Central memory CD4-positive, alpha-beta T cell (primary cell): ENCODE measurements at places on chromosomes 11 and 22.
A peak's percentile ranks its signal among the peaks of the same experiment; 100 is the strongest.

GRCh38 chr11:94112206-94112953, 16.3 kb upstream of the PANX1 start:
- no peak for DNase-seq

DNA sequence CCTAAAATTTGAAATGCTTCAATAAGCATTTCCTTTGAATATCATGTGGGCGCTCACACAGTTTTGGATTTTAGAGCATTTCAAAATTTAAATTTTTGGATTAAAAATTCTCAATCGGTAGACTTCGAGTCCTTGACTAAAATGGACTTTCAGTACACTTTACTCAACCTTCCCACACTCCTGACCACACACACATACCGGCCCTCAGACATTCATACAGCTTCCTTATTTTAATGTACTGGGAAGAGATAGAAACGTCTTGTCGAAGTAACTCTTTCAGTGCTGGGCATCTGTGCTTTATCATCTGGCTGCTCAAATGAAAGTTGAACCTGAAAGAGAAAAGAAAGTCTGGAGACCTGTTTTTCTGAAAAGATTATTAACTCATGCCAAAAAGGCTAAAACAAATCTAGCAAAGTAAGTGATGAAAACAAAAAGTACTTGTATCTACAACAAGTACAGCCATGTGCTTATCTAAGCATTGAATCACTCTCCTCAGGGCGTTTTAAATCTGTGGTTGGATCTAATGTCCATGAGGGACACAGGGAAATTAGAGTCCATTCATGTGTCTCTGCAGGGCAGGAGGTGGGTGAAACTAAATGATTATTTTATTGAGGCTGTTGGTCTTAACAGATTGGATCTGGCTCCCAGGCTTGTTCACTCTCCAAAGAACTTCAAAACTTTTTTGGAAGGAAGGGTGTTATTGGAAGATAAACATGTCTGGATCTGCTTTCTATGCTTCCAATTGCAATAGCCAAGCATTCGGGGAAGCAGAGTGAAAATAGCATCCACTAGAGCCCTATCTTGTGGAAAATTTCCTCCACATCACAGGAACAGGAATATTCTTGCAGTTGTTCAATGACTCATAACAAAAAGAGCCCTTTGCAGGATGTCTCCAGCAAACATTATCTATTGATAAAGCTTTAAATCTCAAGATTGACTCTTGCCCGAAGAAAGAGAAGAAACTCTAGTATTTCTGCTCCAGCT, 47.0 kb downstream of the CARD18 start:
- no peak for DNase-seq

GRCh38 chr11:105357764-105358163, 218.2 kb upstream of the CARD18 start:
- no peak for DNase-seq

GRCh38 chr22:46069521-46070214, 80.7 kb upstream of the PPARA start:
- DNase-seq: no peak

DNA sequence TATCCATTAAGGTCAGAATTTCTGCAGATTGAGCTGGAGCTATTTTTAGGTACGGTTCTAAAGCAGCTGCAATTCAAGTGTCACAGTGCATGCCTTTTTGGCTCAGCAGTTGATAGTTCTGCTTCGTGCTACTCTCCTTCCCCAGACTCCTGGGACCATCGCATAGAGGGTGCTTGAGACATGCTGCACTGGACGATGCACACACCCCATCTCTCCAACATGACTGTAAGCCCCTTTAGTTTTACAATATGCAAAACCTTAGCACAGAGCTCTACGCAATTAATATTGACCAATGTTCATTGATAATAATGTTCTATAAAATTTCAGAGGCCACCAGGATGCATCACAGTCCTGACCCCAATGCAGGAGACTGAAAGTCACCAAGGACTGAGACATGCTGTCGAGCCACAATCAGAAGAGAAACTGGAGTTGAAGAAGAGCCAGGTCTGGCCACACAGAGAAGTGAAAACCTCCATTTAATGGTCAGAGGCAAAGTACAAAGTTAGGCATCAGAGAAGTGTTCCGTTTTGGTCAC, 120.9 kb upstream of the ZC3H12C start:
- DNase-seq: no peak

DNA sequence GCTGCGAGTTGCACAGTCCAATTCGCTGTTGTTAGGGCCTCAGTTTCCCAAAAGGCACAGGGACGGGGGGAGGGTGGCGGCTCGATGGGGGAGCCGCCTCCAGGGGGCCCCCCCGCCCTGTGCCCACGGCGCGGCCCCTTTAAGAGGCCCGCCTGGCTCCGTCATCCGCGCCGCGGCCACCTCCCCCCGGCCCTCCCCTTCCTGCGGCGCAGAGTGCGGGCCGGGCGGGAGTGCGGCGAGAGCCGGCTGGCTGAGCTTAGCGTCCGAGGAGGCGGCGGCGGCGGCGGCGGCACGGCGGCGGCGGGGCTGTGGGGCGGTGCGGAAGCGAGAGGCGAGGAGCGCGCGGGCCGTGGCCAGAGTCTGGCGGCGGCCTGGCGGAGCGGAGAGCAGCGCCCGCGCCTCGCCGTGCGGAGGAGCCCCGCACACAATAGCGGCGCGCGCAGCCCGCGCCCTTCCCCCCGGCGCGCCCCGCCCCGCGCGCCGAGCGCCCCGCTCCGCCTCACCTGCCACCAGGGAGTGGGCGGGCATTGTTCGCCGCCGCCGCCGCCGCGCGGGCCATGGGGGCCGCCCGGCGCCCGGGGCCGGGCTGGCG, at the start of gene BCR:
Gene BCR (plus strand): TSS at position 209 of the 592 bp plus-strand sequence. CDS start 452 bp downstream, outside the sequence.
- DNase-seq: peak; percentile 57

- no peak for DNase-seq
Observed at GRCh38 chr11:117514256-117514655, 186.6 kb downstream of the CEP164 start.

GRCh38 chr11:59200423-59200746, 12.3 kb downstream of the MPEG1 start:
- no peak for DNase-seq

- no peak for DNase-seq
Observed at GRCh38 chr11:17250561-17251350, 25.8 kb upstream of the NUCB2 start.

GRCh38 chr22:50299785-50300619, 7.4 kb downstream of the PLXNB2 start:
- no peak for DNase-seq

DNA sequence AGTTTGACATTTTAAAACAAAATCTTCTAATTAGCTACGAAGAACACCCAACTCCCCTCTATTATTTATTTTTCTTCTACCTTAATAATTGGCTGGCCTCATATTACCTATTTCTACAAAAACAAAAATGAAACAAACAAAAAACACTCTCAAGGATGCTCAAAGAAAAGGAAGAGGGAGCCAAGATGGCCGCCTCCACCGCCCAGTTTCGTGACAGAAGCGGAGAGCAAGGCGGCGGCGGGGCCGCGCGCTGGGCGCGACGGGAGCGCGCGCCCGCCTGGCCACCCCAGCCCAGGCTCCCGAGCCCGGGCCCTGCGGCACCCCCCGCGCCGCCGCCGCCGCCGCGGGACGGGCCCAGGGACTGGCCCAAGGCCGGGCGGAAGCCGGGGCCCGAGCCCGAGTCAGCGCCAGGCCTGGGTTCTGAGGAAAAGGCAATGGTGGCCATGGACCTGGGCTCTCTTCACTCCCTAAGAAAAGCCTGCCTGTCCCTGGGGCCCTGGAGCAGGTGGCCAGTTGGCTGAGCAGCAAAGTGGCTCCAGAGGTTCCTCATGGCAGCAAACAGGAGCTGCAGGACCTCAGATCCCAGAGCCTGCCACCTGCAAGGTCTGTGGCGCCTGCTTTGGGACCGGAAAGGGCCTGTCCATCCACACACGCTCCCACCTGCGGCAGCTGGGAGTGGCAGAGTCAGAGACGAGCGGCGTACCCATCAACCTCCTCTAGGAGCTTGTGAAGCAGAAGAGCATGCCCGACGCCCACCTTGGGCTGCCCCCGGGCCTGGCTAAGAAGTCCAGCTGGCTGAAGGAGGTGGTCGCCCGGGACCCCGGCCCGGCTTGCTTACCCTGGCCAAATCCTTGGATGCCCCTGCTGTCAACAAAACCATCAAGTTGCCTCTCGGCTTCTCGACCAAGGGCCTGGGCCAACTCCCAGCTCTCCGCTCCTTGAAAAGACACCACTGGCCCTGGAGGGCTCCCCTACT, 543.2 kb upstream of the CCDC179 start:
- DNase-seq: no peak

GRCh38 chr11:67504950-67505581, at the start of gene PITPNM1:
Gene PITPNM1, minus strand, starts transcription at chr11:67505363. Its CDS starts 1,183 bp downstream, at chr11:67504180.
- DNase-seq: peak; percentile 69

- DNase-seq: peak; percentile 16
Observed at GRCh38 chr11:107590460-107591377, at the start of gene ELMOD1. Gene ELMOD1, plus strand, starts transcription at chr11:107591147. Its CDS starts 27,043 bp downstream, at chr11:107618190.

DNA sequence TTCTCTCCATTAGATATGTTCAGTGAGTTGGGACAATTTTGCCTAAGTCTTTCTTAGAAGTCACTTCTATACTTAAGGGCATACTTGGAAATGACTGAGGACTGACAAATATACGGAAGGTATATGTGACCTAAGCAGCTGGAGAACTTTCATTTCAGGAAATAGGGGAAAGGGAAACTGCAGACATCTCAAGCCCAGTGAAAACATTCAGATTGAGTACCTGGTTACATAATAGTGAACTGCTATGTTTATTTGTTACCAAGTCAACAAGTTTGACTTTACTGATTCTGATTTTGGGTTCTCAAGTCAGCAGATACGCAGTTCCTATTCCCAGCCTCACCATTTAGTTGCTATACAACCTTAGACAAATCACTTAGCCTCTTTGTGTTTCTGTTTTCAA, 1173.9 kb downstream of the LRRC4C start:
- DNase-seq: no peak

GRCh38 chr22:24231706-24232105, 13.2 kb downstream of the GGT5 start:
- no peak for DNase-seq

- DNase-seq: no peak
Observed at GRCh38 chr11:130526846-130527245, 78.4 kb downstream of the ADAMTS15 start.

DNA sequence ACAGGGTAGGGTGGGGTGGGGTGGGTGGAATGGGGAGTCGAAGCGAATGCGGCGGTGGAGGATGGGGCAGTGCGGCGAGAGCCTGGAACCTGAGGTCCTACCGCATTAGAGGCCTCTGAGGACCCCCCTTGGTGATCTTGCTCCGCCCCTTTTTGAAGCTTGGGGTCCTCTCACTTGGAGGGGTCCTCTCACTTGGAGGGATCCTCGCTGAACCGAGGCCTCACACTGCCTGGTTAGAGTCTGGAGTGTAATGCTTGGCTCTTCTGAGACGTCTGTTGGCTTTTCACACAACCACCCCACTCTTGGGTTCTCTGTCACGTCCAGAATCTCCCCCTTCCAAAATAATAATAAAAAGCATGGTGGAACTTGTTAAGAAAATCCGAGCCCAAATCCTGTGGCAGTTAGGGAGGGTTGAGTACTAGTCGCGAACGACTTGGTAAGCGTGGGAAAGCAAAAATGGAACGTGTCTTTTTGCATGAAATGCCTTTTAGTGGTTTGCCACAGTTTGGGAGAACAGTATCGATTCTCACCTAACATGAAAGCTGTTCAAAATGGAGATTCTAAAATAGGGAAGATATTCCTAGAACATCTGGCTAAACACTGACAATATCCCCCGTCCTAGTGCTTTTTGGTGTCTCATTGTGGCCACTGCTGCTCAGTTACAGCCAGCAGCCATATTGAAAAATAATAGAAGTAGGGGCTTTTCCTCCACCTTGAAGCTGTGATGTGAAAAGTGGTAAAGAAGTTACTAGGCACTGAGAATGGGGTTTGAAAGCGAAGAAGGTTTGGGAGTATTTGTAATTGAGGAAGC, 822 bp downstream of the RBX1 start:
- no peak for DNase-seq

DNA sequence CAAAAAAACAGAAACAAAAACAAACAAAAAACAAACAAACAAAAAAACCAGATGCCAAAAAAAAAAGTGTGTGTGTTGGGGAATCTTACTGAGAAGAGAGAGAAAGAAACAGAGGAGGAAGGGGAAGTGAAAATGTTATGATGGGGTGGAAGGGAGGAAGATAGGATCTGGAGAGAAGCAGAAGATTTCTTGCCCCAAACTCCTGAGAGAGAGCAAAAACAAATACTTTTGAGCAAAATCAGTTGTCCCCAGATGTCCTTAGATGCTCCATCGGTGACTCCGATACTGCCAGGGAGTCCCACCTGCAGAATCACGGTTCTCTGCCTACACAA, 19.9 kb upstream of the GRAMD1B start:
- DNase-seq: no peak

GRCh38 chr22:19960491-19961200, 19.0 kb upstream of the TXNRD2 start:
- DNase-seq: no peak

GRCh38 chr11:96299155-96299888, 43.7 kb downstream of the MAML2 start:
- no peak for DNase-seq

DNA sequence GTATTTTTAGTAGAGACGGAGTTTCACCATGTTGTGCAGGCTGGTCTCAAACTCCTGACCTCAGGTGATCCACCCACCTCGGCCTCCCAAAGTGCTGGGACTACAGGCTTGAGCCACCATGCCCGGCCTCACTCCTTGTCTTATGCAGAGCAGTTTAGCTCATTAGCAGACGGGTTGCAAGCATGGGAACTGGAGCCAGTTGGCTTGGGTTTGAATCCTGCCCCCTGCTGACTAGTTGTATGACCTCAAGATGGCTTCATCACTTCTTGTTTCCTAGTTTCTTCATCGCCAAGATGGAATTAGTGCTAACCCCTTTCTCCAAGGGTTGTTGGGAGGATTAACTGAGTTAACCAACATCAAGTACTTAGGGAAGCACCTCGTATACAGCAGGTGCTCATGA, 23.4 kb upstream of the RASD2 start:
- DNase-seq: no peak

DNA sequence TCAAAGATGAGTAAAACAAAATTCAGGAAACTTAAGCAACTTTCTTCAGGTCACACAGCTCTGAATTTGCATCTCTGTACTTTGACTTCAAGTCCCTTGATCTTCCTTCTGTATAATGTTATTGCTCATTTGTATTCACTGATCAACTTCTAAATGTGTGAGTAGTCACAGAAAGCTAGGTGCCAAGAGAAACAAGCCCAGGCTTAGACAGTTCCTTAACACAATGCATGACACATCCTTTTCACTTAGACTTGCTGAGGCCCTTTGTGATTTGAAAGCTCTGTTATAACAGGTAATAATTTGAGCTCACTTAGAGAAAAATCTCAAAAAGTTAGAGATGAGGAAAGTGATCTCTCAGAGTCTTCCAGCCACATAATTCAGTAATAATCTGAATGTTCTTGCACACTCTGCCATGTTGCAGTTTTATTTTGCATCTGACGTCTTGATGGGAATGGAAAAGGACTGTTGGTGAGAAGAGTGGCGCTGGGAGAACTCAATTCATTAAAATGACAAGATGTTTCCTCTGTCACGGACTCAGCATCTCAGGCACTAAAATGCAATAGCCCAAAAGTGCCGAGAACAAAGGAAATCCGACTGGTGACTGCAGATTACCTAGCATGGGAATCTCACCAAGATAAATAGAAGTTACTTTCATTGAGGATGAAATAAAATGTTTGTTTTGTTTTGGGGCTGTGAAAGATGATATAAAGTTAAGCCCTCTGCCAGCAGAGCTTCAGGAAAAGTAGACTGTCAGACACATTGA, 665.3 kb downstream of the OPCML start:
- no peak for DNase-seq

GRCh38 chr11:1536065-1536843, 35.8 kb downstream of the DUSP8 start:
- DNase-seq: no peak
